MCF 10A (cell line): ENCODE measurements at places on chromosomes 3 and 15.

GRCh38 chr3:171334465-171334811 lies 125.8 kb downstream of the TNIK start:
- no peak for DNase-seq

GRCh38 chr3:59192473-59192872 lies 142.6 kb upstream of the CFAP20DC start:
- peak; percentile 26 for DNase-seq

GRCh38 chr3:183278479-183279088 lies 25.5 kb downstream of the B3GNT5 start:
- DNase-seq: peak; percentile 81

DNA sequence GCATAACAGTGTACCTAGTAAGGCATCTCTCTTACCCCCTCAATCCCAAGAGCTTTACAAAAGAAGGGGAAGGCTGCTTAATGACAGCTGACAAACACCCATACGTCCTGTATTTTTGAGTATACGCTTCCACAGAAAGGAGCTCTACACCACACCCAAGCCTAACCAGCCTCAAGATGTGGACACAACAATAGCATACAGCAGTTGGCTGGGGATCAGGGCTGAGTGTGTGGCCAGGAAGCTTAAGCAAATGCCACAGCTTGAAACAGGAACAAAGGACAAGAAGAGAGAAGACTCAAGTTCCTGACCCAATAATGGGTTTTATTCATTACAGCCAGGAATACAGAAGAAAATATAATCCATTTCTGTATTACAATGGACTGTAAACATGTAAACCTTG lies 6.9 kb downstream of the HEXA start:
- DNase-seq: no peak

DNA sequence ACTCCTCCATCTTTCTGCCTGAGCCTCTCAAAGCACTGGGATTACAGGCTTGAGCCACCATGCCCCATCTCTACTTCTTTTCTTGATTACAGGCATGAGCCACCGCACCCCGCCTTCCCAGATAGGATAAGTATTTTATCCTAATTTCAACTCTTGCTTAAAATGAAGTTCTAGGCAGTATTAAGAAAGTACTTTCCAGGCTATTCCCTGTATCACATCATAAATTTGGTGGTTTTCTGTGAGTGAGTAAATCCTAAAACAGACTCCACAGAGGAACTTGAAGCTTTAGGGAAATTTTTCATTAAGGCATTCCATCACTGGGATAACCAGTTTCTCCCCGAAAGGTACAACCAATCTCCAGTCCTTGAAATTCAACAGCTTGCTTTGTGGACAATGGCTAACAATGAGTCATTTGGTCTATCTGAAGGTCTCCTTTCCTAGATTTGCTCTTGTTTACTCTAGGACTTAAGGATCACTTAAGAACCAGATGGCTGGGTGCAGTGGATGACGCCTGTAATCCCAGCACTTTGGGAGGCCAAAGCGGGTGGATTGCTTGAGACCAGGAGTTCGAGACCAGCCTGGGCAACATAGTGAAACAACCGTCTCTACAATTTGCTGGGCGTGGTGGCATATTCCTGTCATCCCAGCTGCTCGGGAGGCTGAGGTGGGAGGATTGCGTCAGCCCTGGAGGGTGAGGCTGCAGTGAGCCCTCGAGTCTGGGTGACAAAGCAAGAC lies 49.7 kb upstream of the SKIL start:
- peak; percentile 32 for DNase-seq

- no peak for DNase-seq
Measured at GRCh38 chr15:39826975-39827374, 44.3 kb upstream of the FSIP1 start.

DNA sequence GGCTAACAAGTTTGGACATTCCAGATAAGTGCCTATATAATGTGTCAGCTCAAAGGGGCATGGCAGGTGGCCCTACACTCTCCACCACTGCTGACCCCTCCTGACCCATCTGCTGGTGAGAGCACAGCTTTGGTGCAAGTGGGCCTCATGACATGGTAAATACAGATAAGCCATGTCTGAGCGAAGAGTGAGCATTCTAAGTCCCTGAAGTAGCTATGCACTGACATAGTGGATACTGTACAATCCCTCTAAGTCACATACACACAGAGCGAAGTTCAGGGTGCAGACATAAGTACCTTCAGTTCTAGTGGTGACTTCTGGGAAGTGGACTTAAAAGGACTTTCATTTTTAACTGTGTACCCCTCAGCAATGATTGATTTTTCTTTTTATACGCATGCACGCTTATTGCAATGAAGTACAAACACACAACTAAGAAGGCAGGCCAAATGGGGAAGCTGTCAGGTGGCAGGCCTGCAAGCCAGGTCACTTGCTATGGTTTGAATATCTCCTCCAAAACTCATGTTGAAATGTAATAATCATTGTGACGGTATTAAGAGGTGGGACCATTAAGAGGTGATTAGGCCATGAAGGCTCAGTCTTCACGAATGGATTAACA lies 41.5 kb downstream of the TBC1D2B start:
- DNase-seq: no peak

DNA sequence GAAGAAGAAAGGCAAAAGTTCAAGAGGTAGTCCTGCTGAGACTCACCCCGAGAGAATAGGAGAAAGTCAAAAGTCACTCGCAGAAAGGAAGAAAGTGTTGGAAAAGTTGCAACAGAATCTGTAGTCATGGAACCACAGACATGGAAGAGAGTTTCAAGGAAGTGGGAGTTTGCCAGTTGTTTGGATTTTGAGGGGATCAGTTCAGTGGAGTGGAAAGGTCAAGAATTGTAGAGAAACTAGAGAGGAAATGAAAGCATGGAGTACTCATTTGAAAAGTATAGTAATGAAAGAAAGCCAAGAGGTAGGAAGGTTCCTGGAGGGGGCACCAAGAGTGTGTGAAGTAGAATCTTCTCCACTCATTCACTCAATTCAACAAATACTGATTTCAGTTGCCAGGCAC lies 34.7 kb downstream of the SPTSSB start:
- no peak for DNase-seq

GRCh38 chr3:187941848-187942194 lies 196.6 kb upstream of the BCL6 start:
- DNase-seq: no peak

- DNase-seq: peak; percentile 13
Measured at GRCh38 chr3:160001850-160002623, 13.4 kb downstream of the IL12A start.

DNA sequence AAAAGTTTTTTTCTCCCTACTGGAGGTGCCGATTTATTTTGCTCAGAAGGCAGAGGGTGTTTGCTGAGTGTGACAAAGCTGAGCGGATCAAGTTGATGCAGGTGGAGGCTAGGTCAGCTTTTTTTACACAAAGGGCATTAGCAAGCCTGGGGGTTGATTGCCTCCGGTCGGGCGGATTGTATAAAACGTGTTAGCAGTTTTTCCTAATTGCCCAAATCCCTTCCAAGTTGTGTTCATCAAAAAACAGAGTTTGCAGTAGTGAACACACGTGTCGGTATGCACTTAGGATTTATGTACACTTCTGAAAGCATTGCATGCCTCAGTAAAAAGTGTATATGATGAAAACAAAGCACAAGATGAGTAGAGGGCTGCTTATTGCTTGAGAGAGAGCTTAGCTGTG lies 2.6 kb downstream of the GPR160 start:
- DNase-seq: no peak

- DNase-seq: no peak
Measured at GRCh38 chr3:103657756-103658155, 1222.9 kb downstream of the ZPLD1 start.

- DNase-seq: no peak
Measured at GRCh38 chr3:1798711-1799405, 299.8 kb upstream of the CNTN4 start.

DNA sequence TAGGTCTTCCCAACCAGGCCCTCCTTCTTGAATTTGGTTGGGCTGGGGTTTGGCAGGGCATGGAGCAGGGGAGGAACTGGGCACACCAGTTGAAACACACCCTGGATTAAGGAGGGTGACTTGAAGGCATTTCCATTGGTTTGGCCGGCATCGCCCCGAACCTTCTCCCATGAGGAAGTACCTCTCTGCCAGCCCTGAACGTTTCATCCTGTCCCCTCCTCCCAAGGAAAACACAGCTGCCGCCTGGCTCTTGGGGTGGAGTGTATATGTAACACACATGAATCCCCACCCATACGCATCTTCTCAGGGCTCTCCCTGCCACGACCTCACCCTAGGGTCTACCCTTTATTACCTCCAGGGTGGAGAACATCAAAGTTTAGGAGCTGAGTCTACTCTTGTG lies 14.6 kb downstream of the UBAP1L start:
- no peak for DNase-seq

- DNase-seq: peak; percentile 63
Measured at GRCh38 chr3:116005404-116005803, 382.1 kb downstream of the GAP43 start.

- no peak for DNase-seq
Measured at GRCh38 chr3:188365184-188365583, 211.2 kb downstream of the LPP start.

- no peak for DNase-seq
Measured at GRCh38 chr15:99341786-99342185, 90.5 kb downstream of the LRRC28 start.

GRCh38 chr15:76993114-76993725 lies 1.7 kb upstream of the PSTPIP1 start:
- DNase-seq: no peak

DNA sequence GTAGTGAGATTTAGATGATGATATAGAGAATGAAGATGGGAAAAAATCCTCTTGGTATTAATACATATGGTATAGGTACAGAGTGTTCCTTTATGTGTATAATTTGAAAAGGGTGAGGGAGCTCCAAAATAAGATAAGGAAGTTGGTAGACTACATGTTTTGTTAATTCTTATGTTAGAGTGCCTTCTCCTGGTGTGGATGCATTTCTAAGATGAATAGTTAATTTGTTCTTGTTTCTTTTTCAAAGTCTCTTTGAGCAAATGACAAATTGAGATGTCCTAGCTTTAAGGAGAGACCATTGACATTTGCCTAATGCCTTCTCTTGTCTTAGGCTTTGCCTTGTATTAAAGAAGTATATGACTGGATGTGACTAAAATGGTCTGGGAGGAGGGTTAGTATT lies 34.1 kb downstream of the AKAP13 start:
- DNase-seq: peak; percentile 46

GRCh38 chr3:77605308-77605707 lies 565.4 kb downstream of the ROBO2 start:
- peak; percentile 1 for DNase-seq

DNA sequence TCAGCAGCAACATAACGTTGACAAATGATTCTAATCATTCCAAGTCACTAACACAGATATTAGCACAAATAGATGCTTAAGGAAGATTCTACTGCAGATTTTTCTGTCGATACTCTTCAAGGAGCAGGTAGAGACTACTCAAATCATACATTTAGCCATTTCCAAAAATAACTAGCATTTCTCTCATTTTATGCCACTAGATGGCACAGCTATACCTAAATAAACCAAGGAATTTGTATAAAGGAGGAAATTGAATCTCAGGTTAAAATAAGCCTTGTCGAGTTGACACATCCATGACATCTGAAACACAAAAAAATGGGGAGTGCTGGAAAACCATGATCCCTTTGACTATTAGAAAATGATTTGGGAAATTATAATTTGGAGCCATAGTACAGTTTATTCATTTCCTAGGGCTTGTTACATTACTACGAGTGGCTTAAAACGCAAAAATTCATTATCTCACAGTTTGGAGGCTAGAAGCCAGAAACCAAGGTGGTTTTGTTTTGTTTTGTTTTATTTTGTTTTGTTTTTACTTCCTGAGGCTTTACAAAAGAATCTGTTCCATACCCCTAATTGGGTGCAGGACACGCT lies 59.5 kb upstream of the STRIT1 start:
- DNase-seq: peak; percentile 50

- DNase-seq: no peak
Measured at GRCh38 chr3:146164506-146164905, 3.5 kb upstream of the PLOD2 start.

DNA sequence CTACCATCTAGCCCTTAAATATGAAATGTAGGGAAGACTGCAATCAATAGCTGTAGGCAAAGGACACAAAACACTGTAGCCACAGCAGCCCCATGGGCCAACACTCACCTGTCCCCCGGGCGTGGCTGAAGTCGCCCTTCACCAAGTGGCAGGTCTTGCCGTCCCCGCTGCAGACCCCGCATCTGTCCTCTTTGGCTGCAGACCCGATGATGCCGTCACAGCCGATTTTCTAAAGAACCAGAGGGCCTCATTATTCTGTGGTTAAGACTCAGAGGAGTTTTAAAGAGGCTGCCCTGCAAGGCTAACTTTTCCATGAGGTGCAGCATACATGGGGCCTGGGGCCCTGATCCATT lies 245.6 kb downstream of the ADAMTS17 start:
- no peak for DNase-seq

DNA sequence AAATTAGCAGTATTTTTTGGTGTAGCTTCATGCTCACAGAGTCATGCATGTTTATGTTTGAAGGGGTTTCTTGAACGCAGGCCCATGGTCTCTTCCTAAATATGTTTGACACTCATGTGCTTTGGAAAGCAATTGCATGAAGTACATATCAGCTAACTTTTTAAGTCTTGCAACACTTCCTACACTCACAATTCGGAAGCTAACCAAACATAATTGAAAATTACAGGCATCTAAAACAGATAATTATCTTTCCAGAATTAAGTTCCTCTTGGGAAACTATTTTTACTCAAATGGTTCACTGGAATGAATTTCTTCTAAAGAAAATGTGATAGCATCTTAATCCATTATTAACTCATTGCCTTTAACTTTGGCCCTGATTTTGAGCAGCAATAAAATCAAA lies 438.9 kb downstream of the RAP2B start:
- no peak for DNase-seq

DNA sequence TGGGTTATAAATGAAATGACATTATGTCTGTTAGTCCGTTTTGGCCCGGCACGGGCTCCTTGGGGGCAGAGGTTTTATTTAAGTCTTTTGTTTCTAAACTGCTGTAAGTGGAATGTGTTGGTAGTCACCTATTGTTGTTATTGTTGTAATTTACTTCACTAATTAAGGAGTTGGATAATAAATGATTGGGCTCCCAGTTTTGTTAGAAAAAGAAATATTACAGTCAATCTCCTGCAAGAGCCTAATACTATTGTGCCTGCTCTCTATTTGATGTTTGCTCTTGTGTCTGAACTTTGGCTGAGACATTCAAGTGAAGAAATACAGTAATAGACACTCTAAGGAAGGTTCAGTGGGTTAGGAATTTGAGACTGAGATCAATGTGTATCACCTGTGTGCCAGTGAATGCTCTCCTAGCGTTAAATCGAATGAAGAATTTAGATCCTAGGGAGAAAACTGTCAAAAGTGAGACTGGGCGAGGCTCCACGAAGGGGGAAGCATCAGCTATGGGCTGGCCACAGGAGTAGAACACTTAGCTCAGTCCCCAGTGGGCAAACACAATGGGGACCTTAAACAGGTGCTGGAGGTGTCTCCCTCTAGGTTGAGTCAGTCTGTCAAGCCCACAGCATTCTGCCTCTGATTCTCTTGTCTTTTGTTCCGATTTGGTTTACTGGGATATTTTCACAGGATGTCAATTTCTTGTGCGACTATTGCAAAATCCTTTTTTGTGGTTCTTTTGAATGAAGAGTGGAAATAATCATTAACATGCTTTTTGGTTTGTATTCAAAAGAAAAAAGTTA lies 1.2 kb downstream of the ROBO2 start:
- no peak for DNase-seq
